ENCODE measurements at places on chromosomes 5 and 9.

DNA sequence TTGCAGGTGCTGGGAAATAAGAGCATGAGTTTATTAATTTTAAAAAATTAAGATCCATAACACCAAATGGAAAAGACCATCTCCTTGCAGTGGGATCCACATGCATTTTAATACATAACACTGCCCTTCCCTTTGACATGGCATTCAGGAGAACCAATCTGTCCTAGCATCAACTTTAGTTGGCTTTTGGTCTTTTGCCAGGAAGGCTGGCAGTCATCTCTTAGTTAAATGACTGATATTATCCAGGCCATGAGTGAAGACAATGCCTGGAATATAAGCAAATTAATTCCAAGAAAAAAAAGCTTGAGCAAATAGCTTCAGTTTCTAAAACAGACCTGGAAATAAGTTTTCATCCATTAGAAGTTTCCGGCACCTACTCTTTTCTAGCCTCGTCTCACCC lies 55.1 kb upstream of the OTULINL start:
- no peak for DNase-seq

- no peak for DNase-seq
Observed at GRCh38 chr9:130698514-130698913, 4.9 kb downstream of the EXOSC2 start.

GRCh38 chr5:142571371-142571770 lies 114.5 kb downstream of the FGF1 start:
- DNase-seq: no peak

DNA sequence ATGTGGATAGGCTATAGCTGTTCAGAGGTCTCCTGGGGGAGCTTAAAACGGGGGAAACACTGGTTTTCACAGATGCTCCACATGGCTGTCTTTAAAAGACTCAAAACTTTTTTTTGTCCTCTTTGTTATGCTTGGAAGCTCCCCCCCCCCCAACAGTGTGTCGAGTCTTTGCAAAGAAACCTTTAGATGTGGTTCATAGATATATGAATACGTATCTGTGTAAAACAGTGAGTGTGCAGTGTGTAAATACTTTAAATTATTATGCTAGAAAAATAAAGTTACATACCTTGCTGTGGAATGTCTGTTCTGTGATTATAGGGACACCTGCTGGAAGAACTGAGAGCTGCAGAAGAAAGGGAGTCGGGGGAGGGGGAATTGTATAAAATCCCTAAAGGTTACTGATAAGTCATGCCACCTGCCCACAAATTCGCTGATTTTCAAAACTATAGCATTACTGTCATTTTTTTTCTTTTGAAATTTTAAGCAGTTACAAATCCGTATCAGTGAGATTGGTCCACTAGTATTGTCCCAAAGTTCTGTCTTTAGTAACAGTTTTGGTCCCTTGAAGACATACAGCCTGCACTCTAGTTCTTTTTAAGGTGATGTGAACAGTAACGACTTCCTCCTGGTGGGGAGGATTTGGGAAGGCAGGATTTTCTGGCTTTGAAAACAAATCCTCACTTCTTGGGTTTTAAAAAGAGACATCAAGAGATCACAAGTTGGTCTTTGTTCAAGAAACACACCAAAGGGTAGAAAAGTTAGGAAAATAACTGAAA lies 22.9 kb downstream of the RGMB start:
- DNase-seq: peak; percentile 29

DNA sequence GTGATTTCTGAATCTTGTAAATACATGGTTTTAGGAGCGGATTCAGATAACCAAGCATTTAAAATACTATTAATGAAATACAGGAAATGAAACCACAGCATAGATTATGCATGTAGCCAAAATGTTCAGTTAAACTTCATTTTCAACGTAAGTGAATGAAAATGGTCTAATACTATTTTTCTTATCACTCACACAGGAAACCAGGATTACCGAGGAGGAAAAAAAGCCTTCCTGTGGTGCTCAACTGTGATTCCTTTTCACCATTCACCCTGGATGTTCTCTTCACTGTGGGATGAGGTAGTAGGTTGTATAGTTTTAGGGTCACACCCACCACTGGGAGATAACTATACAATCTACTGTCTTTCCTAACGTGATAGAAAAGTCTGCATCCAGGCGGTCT lies 83.4 kb upstream of the ZNF169 start:
- no peak for DNase-seq

DNA sequence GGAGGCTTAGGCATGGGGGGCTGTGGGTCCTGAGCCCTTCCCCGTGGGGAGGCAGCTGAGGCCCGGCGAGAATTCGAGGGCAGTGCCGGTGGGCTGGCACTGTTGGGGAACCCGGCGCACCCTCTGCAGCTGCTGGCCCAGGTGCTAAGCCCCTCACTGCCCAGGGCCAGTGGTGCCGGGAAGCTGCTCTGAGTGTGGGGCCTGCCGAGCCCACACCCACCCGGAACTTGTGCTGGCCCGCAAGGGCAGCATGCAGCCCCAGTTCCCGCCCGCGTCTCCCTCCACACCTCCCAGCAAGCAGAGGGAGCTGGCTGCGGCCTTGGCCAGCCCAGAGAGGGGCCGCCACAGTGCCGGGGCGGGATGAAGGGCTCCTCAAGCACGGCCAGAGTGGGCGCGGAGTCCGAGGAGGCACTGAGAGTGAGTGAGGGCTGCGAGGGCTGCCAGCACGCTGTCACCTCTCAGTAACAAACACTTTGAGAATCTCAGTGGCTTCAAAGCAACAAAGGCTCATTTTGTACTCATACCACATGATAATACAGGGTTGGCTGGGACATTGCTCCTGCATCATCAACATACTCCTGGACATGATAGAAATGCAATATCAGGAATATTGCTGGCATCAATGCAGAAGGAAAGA lies 265.7 kb upstream of the ANKRD55 start:
- DNase-seq: no peak

DNA sequence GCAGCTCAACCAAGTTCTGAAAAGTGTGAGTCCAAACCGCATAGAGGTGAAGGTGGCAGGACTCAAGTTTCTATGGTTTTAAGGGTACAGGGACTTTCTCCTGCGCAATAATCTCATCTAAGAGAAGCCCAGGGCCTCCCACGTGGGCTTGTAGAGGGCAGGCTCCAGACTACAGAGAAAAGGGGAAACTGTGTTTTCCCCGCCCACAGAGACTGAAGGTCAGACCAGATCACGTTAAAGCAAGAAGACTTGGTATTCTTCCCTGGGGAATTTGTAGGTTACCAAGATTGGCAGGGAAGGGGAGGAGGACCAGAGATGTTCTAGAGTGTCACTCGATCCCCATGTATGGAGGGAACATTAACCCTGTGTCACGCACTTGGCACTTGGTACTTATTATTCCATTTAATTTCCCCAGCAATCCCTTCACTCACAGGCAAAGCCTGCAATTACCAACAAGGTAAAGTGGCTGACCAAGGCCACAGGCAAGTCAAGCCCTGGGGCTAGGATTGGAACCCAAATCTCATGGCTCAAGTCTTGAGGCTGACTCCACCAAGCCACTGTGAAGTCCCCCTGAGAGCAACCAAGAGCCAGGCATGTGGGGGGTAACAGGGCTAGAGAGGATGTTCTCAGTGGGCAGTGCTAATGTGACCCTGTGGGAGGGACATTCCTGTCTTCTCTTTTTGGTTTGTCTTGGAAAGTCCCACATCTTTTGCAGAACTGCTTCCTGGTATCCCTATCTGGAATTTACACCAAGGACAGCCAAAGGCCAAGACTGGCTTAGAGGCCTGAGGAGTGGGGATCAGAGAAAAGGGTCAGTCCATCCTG lies 18.3 kb upstream of the NEK6 start:
- no peak for DNase-seq

- DNase-seq: no peak
Observed at GRCh38 chr5:43221502-43221901, 29.5 kb downstream of the NIM1K start.

DNA sequence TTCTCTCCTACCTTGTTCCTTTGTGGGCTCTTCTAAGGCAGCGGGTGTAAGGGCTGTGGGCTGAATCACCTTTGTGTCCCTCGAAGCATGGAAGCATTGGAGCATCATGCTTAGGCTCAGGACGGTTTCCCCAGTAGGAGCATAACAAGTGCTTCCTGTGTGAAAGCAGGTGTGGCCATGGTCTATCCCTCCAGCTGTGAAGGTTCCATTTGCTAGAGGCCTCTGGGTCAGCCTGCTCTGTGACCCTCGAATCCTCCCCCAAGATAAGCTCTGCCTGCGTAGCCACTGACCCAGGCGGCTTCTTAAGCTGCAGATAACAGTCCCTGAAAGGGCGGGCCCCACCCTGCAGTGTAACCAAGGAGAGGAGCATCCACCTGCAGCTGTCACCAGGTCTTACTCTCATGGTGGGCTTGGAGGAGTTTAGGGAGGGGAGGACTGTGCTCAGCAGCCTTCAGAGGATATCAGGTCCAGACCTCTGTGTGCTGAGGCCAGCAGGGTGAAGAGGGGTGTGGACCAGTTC lies 8.4 kb upstream of the NDST1 start:
- DNase-seq: no peak

GRCh38 chr5:1386274-1386717 lies 41.4 kb upstream of the CLPTM1L start:
- peak; percentile 69 for DNase-seq

GRCh38 chr9:89435071-89435823 lies 62.7 kb downstream of the SEMA4D start:
- no peak for DNase-seq

GRCh38 chr5:166746506-166746905 lies 1544.9 kb upstream of the WWC1 start:
- DNase-seq: no peak

- no peak for DNase-seq
Observed at GRCh38 chr5:163915481-163915961, 410.1 kb downstream of the MAT2B start.

- DNase-seq: no peak
Observed at GRCh38 chr5:36870399-36871040, 6.0 kb upstream of the NIPBL start.

DNA sequence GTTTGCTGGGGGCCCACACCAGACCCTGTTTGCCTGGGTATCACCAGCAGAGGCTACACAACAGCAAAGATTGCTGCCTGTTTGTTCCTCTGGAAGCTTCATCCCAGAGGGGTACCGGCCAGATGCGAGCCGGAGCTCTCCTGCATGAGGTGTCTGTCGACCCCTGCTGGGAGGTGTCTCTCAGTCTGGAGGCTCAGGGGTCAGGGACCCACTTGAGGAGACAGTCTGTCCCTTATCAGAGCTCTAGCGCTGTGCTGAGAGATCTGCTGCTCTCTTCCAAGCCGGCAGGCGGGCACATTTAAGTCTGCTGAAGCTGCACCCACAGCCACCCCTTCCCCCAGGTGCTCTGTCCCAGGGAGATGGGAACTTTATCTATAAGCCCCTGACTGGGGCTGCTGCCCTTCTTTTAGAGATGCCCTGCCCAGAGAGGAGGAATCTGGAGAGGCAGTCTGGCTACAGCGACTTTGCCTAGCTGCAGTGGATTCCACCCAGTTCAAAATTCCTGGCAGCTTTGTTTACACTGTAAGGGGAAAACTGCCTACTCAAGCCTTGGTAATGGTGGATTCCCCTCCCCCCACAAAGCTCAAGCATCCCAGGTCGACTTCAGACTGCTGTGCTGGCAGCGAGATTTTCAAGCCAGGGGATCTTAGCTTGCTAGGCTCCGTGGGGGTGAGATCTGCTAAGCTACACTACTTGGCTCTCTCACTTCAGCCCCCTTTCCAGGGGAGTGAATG lies 206.0 kb upstream of the TLX3 start:
- no peak for DNase-seq

GRCh38 chr5:98714710-98715288 lies 58.7 kb upstream of the RGMB start:
- DNase-seq: no peak

DNA sequence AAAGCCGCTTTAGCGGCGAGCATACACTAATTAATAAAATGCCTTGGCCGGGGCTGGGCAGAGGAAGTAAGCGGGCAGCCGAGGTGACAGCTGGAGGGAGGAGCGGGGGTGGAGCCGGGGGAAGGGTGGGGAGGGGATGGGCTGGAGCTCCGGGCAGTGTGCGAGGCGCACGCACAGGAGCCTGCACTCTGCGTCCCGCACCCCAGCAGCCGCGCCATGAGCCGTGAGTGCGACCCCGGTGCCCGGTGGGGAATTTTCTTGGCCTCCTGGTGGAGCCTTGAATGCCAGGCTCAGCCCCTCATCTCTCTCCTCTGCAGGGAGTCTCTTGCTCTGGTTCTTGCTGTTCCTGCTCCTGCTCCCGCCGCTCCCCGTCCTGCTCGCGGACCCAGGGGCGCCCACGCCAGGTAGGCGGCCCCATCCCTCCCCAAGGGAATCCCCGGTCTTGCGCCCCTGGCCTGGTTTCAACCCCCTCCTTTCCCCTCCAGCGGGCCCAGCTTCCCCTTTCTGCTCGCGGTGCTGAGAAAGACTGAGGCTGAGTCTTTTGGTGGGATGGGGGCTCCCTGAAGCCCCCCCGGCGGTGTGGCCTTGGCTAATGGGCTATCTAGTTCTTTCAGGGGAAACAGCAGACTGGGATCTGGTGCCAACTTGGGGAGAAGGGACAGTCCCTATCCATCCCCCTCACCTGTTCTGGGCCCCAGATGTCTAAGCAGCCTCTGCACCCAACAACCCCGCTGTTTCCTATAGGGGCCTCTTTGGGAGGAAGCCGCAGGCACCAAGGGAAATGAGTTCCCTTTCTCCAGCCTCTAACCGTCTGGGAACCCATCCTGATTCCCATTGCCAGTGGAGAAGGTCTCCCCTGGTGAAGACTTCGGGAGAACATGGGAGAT lies at the start of gene PTGS1:
Gene PTGS1, plus strand, starts transcription at position 156 of the 887 bp plus-strand sequence. Its CDS starts 61 bp downstream, at position 217.
- DNase-seq: no peak

DNA sequence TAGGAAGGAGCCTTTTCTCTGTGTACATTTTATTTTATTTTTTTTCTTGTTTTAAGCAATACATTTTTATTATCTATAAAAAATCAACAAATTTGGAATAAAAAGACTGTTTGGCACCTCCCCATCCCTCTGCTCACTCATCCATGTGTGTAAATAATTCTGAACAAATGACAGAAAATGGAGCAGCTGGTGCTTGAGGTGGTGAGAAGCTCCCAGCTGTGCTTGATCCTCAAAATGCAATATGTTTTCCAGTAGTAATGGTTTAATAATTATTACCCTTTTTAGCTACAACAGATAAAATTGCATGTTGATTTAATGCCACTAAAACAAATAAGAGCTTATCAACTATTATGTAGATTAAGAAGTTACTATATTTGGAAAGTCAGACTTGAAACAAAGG lies 132.5 kb downstream of the CDH18 start:
- DNase-seq: no peak

DNA sequence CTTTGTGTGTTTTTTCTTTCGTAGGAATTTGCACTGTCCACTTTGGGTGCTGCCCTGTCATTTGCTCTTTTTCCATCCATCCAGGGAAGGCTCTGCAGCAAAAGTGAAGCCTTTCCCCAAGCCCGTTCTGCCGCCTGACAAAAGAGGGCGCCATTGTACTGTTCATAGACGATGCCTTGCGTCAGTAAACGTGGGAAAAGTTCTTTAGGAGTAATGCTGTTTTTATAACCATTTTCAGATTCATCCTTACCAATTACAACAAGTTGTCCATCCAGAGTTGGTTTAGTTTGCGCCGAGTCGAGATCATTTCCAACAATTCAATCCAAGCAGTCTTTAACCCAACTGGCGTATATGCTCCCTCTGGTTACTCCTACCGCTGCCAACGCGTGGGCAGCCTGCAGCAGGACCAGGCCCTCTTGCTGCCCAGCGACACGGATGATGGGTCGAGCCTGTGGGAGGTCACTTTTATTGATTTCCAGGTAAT lies 34.3 kb upstream of the RPS23 start:
- no peak for DNase-seq

All from effector memory CD8-positive, alpha-beta T cell (primary cell).